ENCODE measurements at places on chromosomes 5 and 9.

GRCh38 chr5:39566891-39567290, 142.1 kb upstream of the DAB2 start:
- no peak for DNase-seq

DNA sequence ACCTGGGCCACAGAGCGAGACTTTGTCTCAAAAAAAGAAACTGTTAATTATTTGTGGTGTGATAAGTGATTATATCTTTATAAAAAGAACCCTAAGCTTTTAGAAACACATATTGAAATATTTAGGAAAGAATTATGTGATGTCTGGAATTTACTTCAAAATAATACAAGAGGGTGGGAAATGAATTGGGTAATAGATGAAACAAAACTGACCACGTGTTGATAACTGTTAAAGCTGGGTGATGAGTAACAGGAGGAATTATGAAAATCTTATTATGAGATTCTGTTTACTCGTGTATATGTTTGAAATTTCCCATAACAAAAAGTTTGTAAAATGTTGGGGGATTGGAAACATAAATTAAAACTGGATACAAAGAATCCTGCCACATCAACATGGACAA, 33.0 kb upstream of the PPP2CA start:
- no peak for DNase-seq

GRCh38 chr5:157345485-157345884, 79.6 kb downstream of the CYFIP2 start:
- no peak for DNase-seq

DNA sequence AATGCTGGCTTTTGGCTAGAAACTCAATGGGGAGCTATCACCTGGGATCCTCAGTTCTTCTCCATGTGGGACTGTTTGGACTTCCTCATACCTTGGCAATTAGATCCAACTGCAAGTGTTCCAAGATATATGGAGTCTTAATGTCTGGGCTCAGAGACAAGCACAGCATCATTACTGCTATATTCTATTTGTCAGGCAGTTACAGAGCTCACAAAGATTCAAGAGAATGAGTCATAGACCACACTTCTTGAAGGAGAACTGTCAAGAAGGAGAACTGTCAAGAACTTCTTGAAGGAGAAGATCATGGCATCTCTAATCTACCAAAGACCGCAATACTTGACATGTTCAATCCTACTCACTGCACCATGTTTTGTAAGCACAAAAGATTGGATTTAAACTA, 106.8 kb upstream of the NREP start:
- no peak for DNase-seq

GRCh38 chr9:5786370-5787127, 46.4 kb downstream of the ERMP1 start:
- no peak for DNase-seq

DNA sequence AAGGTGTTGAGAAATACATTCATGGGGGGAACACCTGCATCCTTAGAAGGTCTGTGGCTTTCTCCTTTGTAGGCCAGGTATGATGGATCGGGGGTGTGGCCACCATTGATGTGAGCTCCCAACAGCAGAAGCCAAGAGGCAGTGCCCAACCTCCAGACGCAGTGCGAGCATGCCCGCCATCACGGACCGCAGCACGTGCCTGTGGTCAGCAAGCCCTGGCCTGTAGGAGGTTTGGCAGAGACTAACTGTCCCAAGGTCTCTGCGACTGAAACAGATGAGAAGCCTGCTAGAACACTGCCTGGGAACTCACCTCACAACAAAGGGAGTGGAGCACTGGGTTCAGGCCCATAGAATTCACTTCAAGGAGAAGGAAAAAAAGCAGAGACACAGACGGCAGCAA, 31.9 kb upstream of the ZNF354A start:
- no peak for DNase-seq

- no peak for DNase-seq
Observed at GRCh38 chr9:133509179-133510083, 15.3 kb downstream of the MYMK start.

DNA sequence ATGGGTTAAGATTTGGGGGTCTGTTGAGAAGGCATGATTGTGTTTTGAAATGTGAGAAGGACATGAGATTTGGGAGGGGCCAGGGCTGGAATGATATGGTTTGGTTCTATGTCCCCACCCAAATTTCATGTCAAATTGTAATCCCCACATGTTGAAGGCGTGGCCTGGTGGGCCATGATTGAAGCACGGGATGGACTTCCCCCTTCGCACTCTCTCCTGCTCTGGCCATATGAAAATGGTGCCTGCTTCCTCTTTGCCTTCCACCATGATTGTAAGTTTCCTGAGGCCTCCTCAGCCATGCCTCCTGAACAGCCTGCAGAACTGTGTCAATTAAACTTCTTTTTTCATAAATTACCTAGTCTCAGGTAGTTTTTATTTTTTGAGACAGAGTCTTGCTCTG, 14.7 kb upstream of the NOTCH1 start:
- no peak for DNase-seq

DNA sequence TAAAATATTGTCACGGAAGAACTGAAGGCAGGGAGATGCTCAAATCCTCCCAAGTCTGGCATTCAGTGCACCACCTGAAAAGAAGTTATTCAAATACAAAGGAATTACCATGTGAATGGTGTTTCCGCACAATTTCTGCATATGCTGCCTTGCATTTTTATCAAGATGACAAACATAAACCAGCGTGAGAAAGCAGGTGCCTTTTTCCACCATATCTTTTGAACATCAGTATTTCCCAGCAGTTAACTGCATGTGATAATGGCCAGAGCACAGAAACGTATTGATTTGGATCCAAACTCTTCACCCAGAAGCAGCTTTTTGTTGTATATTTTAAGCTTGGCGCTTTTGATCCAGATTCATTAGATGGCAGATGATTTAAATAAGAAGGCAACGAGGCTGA, 808.0 kb downstream of the TLE1 start:
- peak; percentile 91 for DNase-seq

DNA sequence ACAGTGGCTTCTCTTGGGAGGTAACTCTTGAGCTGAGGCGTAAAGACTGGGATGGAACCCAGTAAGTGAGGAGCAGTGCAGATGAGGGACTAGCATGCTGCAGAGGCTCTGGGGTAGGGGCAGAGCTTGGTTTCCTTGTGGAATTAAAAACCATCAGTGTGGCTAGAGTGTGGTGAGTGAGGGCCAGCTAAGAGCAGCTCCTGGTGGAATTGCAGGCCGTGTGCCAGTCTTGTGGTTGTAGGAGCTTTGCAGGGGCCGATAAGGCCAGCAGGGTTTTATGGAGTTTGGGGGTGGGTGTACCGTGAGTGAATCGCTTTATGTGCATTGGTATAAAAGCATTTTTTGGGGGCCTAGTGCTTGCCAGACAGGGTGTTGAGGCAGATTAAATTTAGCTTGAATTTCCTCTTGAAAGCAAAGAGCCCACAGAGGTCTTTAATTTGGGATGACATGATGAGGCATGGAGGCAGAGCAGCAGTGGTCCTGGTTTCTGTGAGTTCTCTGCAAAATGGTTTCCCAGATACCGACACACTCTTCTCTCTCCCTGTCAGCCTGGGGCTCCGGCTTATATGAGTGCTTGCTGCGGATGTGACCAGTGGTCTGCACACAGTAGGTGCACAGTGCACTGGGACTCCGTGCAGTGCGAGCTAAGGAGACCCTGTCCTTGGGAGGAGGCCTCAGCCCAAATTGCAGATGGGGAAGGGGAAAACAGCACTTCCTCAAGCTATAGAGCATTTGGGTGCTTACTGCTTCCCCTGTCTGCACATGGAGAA, 176.4 kb upstream of the PITX1 start:
- DNase-seq = no peak

DNA sequence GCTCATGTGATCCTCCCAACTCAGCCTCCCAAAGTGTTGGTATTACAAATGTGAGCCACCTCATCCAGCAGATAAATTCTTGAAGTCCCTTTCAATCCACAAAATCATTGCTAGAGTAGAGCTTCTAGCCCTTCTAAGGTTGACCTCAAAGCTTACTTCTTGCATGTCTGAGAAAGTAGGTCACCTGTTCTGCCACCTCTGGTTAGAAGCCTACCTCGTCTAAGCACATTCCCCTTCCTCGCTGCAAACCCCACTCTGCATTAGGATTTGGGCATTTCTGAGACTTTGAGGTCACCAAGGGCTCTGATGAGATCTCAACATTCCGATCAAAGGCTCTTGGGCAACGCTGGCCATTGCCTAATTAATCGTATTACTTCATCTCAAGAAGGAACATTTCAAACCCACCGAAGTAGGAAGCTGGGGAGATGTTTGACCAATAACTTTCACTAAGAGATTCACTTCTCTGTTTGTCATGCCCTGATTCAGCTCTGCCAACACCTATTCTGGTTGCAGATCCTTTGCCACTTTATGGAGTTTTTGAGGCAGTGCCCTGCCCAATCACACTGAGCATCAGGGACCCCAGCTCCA, 8.6 kb downstream of the ADAM19 start:
- DNase-seq = no peak

DNA sequence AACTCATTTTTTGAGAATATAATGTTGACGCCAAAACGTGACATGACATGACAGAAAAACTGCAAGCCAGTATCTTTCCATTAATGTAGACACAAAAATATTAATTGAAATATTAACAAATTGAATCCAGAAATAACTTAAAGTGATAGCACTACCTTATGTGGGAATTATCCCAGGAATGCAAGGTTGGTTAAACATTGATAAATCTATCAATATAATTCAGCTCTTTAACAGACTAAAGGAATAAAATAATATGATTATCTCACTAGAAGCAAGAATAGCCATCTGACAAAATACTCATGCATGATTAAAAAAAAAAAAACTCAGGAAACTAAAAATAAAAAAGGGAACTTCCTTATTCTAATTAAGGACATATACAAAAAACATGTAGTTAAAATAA, 6.8 kb downstream of the ZNF510 start:
- no peak for DNase-seq

- no peak for DNase-seq
Observed at GRCh38 chr9:89014153-89014552, 22.9 kb downstream of the S1PR3 start.

DNA sequence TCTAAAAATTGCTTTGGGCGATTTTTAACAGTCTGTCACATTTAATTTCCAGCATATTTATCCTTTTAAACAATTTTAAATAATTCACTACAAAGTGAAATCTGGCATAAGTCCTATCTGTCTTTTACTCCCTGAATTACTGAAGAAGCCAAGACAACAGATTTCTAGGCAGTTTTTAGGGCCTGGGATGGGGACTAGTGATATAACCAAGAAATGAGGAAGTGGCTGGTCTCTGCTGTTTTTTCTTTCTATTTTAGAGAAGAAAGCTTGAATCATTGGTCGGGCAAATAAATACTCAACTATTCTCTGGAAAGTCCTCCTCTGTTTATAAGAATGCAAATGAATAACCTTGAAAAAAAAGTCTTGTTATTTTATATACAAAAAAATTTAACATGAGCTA, 79.7 kb upstream of the SSBP2 start:
- no peak for DNase-seq

DNA sequence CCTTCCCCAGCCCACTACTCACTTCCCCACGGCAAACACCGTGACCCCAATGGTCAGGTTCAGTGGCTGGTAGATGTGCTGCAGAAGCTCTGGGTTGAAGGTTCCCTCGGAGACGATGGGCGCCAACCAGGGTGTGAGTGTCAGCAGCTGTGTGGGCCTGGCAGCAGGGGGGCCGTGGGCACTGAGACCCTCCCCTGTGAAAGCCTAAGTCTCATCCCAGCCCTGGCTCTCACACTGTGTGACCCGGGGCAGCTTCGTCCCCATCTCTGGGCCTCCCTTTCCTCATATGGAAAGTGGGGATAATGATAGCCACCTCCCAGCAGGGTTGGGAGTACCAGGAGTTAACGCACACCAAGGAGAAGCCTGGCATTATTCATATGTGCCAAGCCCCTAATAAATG, 8.6 kb downstream of the GBGT1 start:
- no peak for DNase-seq

DNA sequence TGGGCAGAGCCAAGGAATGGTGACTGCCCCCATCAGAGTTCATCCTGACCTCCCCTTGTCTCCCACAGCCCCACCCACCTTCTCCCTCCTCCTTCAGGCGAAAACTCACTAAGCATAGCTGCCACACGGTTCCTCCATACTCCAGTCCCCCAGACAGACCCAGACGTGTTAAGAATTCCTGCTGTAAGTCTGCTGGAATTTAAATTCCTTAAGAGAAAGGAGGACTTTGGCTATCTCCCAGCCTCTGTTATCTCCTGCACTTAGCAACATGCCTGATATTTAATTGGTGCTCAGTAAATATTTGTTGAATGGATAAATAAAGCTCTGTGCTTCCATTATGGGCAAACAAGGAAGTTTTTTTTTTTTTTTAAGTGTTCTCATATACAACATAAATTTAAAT, 213.7 kb downstream of the RFK start:
- DNase-seq = no peak

DNA sequence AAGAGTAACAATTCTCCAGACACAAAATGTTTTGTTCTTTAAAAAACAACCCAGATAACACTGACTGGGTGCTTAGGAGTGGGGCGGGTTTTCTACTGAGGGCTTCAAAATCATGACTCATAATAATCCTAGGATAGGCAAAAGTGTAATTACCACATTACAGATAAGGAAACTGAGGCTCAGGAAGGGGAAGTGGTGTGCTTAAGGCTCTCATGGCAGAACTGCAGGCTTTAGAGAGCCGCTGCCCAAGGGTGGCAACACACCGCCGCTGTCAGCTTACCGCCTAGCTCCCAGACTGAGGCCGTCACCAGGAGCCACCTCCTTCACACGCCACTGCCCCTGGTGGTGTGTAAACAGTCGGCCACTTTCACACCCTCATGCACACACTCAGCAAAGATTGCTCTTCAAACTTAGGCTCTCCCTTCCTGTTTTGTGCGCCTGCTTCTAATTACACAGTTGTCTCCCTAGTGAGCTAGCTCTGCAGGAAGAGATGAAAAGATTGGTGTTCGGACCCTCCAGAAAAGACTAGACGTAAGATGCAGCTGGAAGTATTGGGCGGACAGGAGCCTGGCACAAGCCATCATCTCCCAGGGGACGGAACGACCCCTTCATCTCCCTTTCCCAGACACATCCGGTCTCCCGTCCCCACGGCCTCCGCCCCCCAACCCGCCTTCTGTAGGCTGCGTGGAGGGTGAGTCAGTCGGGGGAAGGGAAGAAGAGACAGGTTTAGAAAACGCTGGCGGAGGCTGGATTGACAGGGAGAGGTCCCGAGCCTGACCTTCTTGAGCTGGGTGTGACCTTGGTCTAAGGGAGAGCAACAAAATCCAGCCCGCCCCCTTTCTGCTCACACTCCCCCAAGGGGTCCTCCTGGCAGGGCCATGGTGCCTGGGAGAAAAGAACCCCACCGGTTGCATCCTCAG, 162.7 kb downstream of the SYK start:
- DNase-seq = peak; percentile 3

DNA sequence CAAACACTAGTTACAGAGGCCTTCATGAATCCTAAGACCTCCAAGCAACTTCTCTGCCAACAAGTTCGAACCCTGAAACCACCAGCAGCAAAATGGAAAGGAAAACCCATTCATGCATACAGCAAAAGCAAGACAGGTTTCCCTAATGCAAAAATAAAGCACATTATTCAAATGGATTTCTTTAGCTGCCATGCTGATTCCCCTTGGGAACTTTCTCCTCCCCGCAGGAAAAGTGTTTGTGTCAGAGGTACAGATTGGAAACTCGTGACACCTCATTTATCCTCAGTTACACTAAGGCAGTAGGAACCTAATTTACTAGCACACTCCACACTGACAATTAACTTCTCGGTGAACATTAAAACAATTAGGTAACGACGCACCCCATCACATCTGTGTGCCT, 63.4 kb downstream of the TLE1 start:
- DNase-seq = no peak
